Stimulated activated CD4-positive, alpha-beta T cell treated with anti-CD3 and anti-CD28 coated beads, Interleukin-4, amount 100 ng/mL, for 48 hours (primary cell): ENCODE measurements at places on chromosomes 2 and 18.

DNA sequence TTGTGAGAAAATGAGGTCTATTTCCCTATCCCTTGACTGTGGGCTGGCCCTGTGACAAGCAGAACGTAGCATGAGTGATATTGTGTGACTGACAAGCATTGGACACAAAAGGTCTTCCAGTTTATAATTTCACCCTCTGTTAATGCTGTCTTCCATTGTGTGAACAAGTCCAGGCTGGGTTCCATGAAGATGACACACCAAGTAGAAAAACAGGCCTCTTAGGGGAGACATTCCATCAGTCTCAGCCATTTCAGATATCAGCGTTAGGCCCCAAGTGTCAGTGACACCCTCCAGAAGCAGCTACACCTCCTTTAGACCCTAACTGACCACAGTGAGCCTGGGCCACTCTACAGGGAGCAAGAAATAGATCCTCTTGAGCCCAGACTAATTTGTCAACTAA, 511.3 kb downstream of the FBXO15 start:
- DNase-seq, result no peak

GRCh38 chr2:215419769-215420470, 15.9 kb downstream of the FN1 start:
- no peak for DNase-seq

DNA sequence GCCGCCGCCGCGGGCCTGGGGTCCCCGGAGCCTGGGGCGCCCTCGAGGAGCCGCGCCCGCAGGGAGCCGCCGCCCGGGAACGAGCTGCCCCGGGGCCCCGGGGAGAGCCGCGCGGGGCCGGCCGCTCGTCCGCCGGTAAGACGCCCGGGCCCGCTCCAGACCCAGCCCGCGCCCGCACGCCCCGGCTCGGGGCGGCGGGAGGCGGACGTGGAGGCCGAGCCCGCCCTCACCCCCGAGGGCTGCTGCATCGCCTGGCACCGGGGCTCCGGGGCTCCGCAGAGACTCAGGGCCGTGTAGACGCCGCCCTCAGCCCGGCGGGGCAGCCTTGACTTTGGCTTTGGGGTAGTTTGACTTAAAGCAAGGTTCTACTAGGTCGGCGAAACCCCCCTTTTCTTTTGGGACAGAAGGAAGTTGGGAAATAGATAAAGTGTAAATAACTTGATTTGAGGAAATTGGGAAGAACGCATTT, 335 bp downstream of the ERFE start:
- DNase-seq, result no peak

- DNase-seq, result no peak
Observed at GRCh38 chr2:128607440-128607839, 288.8 kb upstream of the HS6ST1 start.
